ENCODE measurements at places on chromosomes 12 and 14.

DNA sequence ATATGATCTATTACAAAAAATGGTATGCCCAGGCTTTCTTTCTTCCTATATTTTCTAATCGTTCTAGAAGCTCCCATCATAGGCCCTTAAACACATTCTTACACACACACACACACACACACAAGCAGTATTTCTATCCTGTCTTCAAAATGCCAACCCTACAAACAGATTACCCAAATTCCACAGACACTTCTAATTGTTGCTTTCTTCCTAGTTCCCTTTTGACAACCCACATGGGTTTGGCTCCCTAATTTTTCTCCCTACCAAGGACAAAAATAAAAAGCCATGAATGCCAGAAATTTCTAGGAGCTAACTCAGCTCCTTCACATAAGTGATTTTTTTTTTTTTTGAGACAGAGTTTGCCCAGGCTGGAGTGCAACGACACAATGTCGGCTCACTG lies 60.3 kb upstream of the NTF3 start:
- no peak for DNase-seq

- DNase-seq: no peak
Observed at GRCh38 chr14:59591641-59592370, 15.2 kb upstream of the CCDC175 start.

DNA sequence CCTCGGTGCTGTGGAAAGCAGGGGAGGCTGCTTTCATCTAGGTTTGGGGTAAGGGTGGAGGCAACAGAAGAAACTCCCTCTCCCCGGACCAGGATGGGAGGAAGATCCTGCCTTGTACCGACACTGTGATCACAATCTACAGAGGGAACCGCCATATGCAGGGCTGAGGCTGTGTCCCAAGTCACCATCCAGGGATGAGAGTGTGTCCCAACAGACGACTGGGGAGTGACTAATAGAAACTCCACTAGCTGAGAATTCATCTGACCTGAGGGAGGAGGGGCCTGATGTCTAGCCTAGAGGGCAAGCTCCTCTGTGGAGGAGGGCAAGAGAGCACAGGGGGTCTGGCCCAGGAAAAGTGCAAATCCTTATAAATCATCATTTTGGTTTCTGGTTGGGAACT lies 172.4 kb downstream of the CALM1 start:
- DNase-seq: no peak

DNA sequence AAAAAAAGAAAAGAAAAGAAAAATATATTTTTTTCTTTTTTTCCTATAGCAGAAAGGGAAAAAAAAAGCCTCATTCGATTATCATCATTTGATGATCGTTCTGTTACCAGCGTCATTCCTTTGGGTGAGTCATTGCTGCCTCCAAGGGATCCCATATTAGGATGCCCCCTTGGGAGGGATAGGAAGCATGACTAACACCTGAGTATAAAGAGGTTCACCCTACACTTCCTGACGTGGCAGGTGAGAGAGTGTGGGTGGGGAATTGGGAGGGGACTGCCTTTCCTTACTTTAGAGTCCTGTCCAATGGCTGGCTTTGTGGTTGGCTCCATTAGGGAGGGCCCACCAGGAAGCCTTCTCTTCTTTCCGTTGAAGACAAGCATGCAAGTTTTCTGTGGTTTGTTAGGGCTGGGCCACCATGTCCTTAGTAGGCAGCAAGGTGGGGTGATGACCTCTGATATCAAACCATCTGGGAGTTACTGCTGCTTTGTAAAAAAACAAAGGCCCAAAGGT lies 56.1 kb upstream of the FUT8 start:
- DNase-seq: no peak

- DNase-seq: no peak
Observed at GRCh38 chr14:100212476-100213333, 26.2 kb upstream of the YY1 start.

DNA sequence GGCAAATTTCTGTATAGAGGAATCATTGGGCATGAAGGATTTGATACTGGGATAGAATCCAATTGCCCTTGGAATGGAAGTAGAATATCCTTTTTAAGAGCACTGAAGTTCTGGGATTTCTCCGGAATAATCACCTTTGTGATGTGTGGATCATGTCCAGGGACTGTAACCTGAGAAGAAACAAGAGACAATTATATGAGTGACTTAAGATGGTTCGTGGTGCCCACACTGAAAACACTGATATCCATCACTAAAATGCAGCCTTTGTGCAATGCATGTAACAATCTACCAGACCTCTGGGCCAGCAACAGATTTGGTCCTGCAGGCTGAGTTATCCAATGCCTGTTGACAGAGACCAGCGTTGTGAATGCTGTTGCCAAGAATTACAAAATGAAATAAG lies 48.5 kb downstream of the MDM2 start:
- DNase-seq: no peak

- no peak for DNase-seq
Observed at GRCh38 chr14:68664225-68664681, 128.6 kb downstream of the ZFP36L1 start.

DNA sequence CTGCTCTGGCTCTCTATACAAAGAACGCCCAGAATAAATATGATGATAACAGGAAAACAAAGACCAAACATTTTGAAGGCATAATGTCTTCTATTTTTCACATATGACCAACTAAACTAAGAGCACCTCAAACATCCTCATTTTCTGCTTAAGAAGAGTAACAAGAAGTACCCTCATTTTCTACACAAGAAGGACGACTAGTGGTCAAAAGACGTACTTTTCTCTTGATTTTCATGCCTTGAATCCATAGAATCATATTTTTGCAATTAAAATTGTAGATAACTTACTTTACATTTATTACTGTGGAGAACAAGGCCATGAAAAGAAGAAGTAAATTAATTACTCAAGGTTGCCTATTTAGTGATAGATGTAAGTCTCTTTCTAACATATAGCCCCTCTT lies 358.6 kb downstream of the DUSP6 start:
- DNase-seq: peak; percentile 47

DNA sequence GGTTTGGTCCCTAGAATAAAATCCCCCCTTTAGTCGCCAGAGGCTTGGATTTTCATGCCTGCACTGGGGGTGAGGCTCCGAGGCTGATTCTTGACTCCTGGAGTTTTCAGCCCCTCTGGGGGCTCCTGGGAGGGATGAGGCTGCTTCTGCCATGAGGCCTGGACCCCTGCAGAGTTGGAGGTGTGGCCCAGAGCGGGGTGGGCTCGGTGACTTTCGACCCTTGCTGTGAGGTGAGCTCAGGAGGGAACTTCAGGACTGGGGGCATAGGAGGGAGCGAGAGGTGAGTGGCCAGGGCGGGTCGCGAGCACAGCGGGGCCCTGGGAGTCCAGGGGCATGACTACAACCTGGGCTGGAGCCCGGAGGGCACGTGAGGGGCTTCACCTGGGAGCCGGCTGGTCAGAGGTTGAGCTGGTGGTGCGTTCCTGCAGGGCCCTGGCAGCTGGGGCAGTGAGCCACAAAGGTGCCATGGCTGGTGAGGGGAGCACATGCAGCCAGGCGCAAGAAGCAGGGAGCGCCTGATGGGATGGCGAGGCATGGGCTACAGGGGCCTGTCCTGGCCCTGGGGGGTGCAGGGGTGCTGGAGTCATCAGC lies 168.2 kb downstream of the KIF26A start:
- no peak for DNase-seq

DNA sequence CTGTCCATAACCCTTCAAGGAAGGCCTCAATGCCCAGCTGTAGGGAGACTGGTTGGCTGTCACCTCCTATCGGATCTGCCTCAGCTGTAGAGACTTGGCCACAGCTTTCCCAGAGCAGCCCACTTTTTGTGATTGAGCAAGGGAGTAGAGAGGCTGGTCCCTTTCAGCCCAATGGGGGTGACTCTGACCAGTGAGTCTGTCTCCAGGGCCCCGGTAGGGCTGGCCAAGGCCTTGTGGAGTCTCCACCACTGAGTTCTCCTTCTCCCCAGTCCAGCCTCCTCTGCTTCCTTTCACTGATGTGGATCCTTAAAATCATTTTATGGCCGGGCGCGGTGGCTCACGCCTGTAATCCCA lies 14.5 kb upstream of the HPD start:
- DNase-seq: no peak

- no peak for DNase-seq
Observed at GRCh38 chr12:1639538-1639937, 10.5 kb downstream of the WNT5B start.

DNA sequence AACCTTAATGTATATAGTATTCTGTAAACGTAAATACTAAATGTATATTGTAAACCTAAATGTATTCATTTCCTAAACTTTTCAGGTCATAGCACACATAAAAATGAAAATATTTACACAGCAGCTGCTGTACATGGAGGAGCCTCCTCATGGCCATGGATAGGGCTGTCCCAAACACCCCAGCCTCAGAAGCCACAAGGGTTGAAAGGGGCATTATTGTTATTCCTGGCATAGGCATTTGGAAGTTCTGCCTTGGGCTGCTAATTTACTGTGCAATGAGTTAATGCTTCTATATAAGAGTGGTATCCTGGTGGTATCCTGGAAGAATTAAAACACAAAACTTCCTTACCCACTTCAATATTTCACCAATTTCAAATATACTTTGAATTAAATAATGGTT lies 159.4 kb downstream of the SLC5A8 start:
- DNase-seq: no peak

DNA sequence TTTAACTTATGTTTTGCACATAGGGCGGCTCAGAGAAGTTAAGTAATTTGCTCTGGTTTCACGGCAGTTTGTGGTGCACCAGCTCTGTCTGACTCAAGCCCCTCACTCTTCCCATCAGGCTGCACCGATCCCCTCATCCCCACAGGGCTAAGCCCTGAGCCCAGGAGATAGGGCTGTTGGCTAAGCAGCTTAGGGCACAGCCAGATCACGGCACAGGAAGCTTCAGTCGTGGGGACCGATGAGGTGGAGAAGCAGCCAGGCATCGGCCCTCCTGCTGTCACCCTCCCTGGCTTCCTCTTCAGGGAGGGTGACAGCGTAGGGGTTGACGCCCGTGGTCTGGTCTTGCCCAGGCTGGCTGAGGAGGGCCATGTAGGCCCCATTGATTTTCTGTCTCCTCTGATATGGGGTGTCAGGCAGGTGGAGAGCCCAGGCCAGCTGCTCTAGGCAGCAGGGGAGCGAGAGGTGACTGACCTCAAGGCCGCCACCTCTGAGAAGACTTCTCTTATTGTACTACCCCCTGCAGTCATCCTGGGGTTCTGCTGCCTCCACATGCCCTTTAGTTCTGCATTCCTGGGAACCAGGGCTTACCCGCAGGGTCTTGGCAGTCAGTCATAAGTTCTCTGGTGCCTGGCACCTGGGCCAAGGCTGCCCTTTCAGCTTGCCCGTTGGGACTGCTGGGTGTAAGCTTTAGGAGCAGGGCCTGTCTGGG lies 166.4 kb downstream of the TSPAN9 start:
- DNase-seq: no peak

- no peak for DNase-seq
Observed at GRCh38 chr14:90429754-90430153, 32.9 kb downstream of the CALM1 start.

GRCh38 chr14:22479776-22480464 lies 109.1 kb downstream of the DAD1 start:
- DNase-seq: no peak

- no peak for DNase-seq
Observed at GRCh38 chr12:116885491-116885890, 4.2 kb upstream of the HRK start.

- no peak for DNase-seq
Observed at GRCh38 chr12:110670161-110670701, 18.7 kb downstream of the HVCN1 start.

- peak; percentile 14 for DNase-seq
Observed at GRCh38 chr14:79809849-79810612, 401.3 kb downstream of the DIO2 start.

GRCh38 chr14:101823511-101824120 lies 62.1 kb downstream of the PPP2R5C start:
- no peak for DNase-seq

GRCh38 chr12:541676-542324 lies 82.1 kb downstream of the B4GALNT3 start:
- no peak for DNase-seq

DNA sequence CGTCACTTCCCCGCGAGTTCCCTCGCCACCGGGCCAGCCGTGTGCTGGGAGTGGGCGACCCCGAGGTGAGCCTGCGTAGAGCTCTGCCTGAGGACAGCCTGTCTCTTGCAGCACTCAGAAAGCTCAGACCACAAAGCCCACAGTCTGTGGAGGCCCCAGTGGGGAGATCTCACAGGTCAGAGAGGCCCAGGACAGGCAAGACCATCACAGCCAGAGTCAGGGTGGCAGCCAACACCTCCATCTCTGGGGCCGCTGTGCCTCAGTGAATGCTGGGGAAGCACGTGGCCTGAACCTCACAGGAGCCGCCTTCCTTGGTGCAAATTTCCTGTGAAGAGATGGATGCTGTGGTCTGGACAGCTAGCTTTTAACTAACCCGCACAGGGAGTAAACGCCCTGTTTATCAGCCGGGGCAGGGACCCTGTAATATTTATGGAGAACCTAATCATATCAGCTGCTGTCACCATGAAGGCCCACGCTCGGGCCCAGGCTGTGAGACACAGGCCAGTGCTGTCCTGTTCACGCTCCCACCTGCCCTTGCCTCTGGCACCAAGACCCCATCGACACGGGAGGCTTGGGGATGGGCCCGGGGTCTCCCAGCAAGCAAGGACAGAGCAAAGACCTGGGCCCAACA lies 56.9 kb downstream of the CDC42BPB start:
- DNase-seq: no peak

GRCh38 chr14:61388173-61388975 lies 67.0 kb downstream of the PRKCH start:
- DNase-seq: peak; percentile 41

DNA sequence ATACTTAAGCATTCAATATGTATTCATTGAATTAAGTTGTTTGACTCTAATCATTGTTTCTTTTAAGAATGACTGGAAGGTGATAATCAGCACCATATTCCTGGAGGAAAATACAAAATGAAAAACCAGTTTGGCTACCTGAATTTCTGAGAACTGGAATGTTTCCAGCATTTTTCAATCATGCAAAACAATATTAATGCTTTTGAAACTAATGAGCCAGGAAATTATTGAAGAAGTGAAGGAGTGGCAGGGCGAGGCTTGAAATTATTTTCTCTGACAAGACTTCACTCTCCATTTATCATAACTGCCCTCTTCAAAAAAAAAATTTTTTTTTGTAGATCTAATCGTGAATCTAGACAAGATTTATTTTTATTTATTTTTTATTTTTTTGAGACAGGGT lies 19.0 kb downstream of the TMEM19 start:
- DNase-seq: no peak

DNA sequence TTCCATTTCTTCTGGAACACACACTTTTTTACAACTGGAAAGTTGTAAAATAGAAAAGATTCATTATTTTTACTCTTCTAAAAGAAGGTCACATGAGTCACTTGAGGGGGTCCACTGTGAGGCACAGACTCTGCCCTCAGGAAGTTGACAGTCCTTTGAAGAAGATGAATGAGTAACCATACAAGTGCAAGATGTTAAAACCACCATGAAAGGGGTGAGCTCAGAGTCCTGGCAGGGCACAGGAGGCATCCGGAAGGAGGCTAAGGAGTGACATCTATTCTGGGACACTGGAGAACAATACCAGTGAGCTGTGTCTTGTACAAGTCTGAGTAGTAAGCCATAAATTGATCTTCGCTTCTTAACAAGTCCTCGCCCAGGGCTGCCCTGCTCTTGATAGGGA lies 126.0 kb upstream of the FRMD6 start:
- no peak for DNase-seq
